ACHN (cell line): ENCODE measurements at places on chromosomes 13 and 19.

GRCh38 chr13:98496479-98496791 is 80.5 kb downstream of the STK24 start:
- DNase-seq: no peak

DNA sequence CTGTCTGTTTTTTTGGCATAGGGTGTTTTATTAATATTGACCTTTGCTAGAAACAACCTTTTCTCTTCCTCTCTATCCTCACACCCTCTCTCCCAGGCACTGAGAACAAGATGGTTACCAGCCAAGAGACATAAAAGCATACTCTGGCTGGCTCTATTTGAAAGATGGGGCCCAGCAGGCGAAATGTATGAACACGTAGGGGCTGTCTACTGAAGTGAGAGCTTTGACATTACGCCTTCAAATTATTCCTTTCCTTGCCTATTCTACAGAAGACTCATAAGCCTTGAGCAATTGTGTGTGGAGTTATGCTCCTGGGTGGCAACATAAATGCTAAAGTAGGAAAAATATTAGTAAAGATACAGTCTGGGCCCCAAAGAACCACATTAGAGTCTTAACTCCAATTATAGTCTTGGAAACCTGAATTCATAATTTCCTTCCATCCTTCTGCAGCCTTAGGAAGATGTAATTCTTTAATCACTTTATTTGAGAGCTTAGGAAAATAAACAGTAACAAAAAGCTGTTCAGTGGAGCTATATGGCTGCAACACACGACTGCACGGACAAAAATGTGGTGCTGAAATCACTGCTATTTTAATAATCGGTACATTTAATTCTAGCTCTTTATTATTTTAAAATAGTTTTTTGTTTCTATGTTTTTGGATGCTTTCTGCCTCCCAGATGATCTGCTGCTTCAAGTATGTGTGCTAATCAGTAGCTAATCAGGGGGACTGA is 122.3 kb upstream of the RNF113B start:
- no peak for DNase-seq

- peak; percentile 81 for DNase-seq
Observed at GRCh38 chr19:4914736-4915501, 5.6 kb downstream of the UHRF1 start.

- no peak for DNase-seq
Observed at GRCh38 chr13:77584106-77584505, 48.6 kb downstream of the SCEL start.

DNA sequence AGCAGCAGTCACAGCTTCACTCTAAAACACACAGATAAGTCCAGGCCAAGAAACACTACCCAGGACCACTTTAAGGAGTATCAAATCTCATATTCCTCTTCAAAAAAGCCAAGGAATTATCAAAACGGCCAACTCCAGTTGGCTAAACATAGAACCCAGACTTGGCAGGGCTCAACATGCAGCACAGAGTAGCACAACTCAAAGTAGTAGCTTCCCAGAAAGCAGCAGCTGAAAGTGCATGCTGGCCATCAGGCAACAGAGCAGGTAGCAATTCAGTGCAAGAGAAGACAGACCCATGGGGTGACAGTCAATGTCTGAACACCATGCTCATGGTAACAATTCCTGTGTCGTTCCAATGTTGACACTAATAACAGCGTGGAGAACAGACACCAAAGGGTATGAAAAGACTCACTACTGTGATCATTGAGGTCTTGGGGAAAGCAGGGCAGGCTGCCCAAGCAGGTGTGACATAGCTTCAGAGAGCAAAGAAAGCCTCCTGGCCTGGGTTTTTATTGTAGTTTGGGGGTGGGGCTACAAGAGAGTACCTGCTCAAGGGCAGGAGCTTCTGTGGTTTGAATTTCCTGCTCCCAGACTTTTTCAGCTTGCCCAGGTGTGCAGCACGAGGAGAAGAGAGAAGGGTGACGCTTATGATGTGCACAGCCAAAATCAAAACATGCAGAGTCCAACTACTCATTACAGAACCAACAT is 6.2 kb downstream of the ZNF709 start:
- DNase-seq: no peak

DNA sequence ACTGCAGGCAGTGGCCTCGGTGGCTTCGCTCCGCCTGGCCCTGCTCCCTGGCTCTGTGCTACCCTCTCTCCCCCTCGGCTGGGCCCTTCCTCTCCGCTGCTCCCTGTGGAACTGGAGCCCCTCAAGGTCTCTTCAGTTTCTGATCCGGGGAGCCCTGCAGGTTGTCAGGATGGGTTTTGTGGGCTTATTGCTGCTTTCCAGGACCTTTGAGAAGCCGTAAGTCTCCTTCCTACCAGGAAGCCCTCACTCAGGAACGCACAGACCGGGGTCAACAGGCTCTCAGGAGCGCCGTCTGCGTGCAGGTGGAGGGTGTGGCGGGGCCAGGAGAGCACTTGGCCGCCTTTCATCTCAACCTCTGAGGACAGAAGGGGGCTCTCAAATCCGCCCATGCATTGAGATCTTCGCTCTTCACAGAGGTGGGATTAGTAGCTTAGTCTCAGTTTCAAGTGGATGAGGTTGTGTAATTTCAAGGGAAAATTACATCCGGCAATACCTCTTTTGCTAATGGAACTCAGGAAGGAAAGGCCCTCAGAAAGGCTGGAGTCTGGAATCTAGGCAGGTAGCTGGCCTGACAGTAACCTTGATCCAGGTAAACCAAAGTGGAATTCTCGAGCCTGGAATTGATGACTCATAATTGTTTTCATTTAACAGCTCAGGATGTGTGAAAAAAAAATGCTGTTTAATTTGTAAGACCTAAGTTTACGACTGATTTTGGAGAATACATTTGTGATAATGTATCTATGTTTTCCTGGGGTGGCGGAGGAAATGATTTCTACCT is 102.0 kb downstream of the ATP11A start:
- DNase-seq: no peak

- no peak for DNase-seq
Observed at GRCh38 chr19:2529473-2529918, 53.6 kb downstream of the GADD45B start.

DNA sequence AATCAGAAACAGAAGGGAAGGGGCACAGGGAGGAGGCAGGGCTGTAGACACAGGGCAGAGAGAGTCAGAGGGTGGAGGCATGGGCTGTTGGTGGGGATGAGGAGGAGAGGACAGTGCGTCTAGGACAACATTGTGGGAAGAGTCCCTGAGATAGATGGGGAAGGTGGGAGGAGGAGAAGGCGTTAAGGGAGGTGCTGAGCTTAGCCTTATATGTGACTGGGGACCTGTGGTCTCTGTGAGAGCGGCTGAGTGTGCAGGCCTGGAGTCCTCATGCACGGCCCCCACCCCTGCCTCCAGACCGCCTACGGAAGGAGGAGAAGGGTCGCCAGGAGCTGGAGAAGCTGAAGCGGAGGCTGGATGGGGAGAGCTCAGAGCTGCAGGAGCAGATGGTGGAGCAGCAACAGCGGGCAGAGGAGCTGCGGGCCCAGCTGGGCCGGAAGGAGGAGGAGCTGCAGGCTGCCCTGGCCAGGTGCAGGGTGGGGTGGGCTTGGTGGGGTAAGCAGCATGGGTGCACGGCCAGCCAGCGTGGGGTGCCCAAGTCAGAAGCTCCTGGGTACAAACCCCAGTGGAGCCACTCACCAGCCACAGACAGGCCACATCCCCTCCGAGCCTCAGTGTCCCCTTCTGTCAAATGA is 56.8 kb downstream of the KCNC3 start:
- no peak for DNase-seq

GRCh38 chr19:11422163-11423065 is 3.3 kb upstream of the RGL3 start:
- no peak for DNase-seq

GRCh38 chr13:61255040-61255796 is 160.4 kb downstream of the PCDH20 start:
- peak; percentile 16 for DNase-seq

DNA sequence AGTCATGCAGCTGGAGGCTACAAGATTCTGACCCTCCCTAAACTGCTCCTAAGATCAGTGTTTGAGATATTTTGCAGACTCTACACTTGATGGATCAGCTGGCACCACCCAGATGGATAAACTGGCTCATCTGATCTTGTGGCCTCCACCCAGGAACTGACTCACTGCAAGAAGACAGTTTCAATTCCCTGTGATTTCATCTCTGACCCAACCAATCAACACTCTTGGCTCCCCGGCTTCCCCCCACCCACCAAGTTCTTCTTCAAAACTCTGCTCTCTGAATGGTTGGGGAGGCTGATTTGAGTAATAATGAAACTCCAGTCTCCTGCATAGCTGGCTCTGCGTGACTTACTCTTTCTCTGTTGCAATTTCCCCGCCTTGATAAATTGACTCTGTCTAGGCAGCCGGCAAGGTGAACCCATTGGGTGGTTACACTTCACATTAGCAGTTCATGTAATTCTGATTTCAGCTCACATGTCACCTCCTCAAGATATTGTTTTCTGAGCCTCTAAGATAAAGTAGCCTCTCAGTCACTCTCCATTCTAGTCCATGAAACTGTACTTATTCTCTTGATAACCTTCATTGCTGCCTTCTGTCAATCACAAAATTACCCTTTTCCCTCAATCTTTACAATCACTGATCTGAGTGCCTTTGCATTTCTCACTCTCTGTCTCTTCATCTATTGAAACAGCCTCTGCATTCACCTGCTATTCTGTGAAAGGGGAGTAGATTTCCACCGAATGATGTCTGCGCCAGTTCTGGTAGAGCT is 9.9 kb upstream of the FPR3 start:
- DNase-seq: peak; percentile 3

DNA sequence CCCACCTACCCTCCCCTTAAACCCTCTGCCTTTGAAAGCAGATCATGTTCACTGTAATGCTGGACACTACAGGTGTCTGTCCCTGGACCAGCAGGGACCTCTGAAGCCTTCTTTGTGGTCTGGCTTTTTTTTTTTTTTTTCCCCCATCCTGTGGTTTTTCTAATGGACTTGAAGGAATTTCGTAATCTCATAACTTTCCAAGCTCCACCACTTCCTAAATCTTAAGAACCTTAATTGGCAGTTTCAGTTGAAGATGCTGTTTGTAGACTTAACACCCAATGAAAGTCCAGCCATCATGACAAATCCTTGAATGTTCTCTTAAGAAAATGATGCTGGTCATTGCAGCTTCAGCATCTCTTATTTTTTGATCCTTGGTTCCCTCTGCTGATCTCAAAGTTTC is 45.0 kb upstream of the LRCH1 start:
- no peak for DNase-seq

DNA sequence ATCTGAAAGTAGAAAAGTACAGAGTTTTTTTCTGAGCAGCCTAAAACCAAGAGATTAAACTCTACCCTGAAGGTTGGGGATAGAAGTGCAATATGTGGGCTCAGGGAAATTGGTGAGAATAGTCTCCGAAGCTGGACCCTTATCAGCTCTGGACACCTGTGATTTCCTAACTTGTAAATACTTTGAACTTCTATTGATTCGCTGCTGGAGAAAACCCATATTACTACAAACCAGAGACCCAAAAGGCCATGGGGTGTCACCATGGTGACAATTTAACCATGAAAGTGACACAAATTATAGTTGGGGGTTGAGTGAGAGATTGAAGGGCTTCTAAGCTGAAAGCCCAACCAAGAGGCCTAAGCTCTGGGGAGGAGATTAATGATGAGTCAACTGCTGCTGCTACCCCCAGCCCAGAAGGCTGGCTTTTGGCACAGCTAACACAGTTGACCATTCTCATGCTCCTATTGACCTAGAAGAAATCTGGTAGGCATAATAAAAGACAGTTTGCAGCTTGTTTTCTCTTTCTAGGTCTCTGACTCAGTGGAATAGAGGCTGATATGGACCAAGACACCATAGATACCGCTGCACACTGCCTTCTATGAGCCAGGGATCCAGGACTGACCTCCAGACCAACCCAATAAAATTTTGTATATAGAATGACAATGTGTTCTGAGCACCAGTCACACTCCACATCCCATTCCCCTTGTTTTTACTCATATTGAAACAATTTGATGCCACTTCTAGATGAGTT is 131.9 kb upstream of the FNDC3A start:
- no peak for DNase-seq

DNA sequence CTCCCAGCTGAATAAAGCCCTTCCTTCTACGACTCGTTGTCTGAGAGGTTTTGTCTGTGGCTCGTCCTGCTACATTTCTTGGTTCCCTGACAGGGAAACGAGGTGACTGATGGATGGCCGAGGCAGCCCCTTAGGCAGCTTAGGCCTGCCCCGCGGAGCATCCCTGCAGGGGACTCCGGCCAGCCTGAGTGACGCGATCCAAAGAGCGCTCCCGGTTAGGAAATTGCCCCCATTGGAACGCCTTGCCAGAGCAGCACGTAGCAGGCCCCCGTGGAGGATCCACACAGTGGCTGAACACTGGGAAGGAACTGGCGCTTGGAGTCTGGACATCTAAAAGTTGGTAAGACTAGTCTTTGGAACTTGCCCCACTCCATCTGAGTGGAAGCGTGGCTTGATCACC is 296.8 kb upstream of the SGCG start:
- DNase-seq: peak; percentile 68

DNA sequence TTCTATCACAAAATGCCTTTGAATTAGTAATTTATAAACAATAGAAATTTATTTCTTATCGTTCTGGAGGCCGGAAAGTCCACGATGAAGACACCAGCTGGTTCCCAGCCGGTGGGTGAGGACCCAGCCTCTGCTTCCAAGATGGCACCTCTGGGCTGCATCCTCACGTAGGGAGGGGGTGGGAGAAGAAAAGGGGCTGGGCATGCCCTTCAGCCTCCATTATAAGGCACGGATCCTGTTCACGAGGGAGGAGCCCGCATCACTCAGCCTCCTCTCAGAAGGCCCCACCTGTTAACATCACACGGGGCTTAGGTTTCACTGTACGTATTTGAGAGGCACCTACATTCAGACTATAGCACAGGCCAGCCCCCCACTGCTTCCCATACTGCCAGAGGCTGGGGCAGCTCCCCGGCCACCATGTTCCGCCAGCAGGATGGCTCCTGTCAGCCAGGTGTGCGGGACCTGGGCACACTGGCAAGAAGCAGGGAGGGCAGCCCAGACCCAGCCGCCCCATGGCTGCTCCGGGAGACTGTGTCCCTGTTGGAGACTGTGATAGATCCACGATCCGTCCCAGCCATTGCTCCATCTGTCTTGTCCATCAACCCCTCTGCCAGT is 131.6 kb downstream of the SOX1 start:
- DNase-seq: no peak

DNA sequence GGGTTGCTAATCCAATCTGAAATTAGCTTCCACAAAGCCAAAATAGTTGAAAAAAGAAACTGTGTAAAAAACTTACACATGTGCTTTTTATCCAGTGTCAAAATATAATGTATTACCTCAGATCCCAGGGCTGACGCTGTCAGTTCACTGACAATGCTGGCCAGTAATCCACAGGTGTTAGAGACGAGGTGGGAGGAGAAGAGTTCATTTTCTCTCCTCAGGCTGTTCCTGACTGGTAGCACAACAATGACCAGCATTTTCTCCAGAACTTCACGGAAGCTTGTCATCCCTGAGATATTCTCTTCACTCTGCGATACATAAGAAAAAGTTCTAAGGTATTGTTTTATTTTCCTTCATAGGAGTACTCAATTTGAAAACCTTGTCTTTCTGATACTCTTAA is 146.9 kb downstream of the MYCBP2 start:
- DNase-seq: no peak

GRCh38 chr13:109033090-109033489 is 403.7 kb downstream of the MYO16 start:
- DNase-seq: no peak

GRCh38 chr13:112161521-112162301 is 94.8 kb downstream of the SOX1 start:
- no peak for DNase-seq

- no peak for DNase-seq
Observed at GRCh38 chr19:53801257-53801656, 22.9 kb downstream of the NLRP12 start.

GRCh38 chr13:85806553-85807175 is 7.4 kb upstream of the SLITRK6 start:
- peak; percentile 56 for DNase-seq
